Smooth muscle cell of the brain vasculature (primary cell): ENCODE measurements at places on chromosomes 3 and 15.

DNA sequence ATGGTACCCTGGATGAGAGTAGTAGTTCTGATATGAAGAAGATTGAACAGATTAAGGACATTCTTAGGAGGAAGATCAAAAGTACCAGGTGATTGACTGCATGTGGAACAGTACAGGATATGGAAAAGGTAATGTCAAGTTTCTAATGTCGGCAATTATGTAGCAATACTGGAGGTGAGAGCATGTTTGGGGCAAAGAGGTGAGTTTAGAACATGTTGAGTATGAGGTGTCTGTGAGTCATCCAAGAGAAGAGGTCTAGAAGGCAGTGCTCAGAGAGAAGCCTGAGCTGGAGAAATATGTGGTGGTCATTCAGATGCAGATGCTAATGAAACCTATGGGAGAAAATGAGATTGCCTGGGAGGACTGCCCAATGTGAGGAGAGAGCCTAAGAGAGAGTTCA lies 305.6 kb downstream of the ZBTB20 start:
- no peak for DNase-seq

GRCh38 chr15:53530761-53531160 lies 228.7 kb downstream of the WDR72 start:
- no peak for DNase-seq

DNA sequence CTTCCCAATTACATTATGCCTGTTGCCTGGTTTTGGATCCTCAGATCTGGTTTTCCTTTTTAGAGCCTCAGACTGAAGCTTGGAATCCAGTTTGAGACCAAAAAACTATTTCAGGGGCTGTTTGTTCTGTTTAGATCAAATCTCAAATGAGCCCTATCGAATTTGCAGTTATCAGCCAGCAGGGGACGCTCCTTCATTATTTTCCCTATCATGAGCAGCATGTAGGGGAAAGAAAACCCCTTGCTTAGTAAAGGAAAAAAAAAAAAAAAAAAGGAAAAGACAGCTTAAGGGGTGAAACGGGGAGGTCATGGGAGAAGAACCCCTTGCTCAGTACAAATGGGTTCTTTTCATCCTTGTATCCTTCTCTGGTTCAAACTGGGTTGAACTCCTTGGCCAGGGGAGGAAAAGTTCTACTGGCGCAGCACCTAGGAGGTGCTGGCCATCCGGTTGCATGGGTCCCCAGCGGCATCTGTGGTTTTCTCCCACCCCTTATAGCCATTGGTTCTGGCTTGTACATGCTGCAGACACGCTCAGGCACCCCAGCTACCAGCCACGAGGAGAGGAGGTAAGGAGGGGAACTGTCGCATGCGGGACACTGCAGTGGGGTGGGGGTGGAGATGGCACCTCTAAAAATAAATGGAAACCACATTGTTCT lies 1375.1 kb upstream of the ALCAM start:
- no peak for DNase-seq

GRCh38 chr15:52086011-52086786 lies 26.4 kb downstream of the BCL2L10 start:
- no peak for DNase-seq

- no peak for DNase-seq
These were observed 39.7 kb upstream of the PLOD2 start for GRCh38 chr3:146200461-146201220.

DNA sequence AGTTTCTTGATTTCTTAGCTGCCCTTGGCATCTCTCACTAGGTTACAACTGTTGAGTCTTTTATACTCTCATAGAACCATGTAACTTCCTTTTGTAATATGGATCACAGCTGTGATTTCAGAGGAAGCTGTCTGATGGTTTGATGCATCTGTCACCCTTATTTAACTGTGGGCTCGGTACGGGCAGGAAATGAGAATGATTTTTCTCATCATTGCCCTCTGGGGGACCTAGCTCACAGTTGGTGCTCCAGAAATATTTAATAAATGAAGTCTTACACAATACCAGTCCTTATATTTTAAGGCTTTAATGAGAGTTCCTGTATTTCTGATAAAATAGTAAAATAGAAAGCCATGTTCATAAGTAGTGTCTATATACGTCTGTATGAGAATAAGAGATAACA lies 151.2 kb downstream of the EBLN2 start:
- DNase-seq, result no peak

DNA sequence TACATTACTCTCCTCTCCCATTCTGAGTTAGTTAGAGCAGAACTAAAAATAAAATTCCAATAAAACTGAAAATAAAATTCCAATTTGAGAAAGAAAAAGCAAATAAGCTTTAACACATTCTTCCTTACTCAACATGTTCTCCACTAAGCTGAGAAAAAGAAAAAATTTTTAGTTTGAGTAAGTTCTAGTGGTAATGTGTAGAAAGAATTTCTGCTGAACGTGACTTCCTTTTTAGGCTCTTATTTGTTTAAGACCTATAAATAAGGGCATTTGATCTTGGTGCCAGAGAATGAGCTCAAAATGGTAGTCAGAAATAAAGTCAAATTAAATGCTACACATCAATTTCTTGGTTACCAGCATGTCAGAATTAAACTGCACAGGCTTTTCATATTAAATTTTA lies 57.6 kb upstream of the ABHD10 start:
- DNase-seq, result no peak

DNA sequence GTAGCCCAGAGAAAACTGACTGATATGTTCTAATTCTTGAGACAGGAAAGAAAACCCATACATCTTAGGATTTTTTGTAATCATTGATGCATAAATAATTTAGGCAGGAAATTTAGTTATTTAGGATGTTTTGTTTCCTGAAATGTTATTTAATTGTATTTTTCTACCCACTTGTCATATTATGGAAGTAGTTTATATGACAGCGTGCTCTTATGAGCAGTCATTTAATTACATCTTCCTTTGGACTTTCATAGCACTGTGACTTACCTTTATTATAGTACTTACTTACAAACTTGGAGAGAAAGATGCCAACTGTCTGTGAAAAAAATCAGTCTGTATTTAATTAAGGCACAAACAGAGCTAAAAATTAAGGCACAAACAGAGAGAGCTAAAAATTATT lies 65.0 kb downstream of the AKAP13 start:
- DNase-seq, result no peak

- DNase-seq, result no peak
These were observed 106.8 kb downstream of the EDEM1 start for GRCh38 chr3:5294356-5294755.

DNA sequence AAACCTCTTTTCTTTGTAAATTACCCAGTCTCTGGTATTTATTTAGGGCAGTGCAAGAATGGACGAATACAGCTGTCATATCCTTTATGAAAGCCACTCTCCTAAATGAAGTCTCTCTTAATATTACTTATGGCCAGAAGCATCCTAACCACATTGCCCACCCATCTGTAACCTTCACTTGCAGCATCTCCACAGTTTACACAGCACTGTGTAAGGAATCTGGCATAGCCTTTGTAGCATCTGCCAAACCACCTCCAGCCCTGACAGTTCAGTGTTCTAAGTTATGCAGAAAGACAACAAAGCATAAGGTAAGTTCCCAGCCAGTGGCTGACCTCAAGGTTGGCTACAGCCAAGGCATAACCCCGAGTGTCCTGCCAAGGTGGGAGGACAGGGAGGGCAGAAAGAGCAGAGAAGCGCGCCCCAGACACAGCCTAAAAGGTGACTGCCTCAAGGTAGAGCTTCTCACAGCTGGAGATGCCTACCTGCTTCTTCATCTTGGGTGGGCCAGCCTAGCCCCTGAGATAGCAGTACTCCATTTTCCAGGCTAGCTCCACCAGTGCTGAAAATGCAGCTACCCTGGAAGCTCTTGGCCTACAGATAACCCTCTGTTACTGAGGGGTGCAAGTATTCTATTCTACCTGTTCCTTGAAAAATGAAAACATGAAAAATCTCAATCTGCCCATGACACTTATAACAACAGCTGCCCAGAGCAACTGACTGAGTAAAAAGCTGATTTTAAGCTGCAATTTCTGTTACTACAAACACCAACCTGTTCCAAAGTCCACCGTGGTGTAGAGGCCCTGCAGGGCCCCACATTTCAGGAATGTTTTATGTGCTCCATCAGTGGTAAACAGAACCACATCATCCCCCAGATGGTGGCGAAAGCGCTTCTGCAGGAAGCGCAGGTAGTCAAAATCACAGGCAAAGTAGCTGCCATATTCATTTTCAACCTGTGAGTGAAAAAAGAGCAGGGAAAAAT lies 39.3 kb downstream of the GLB1 start:
- DNase-seq, result no peak

- DNase-seq, result no peak
These were observed 21.4 kb downstream of the FEM1B start for GRCh38 chr15:68298882-68299381.

GRCh38 chr3:158522221-158523136 lies 48.5 kb upstream of the MLF1 start:
- DNase-seq, result no peak

GRCh38 chr15:90161950-90162361 lies 39.2 kb upstream of the SEMA4B start:
- DNase-seq, result no peak

GRCh38 chr15:31212326-31213080 lies 111.0 kb upstream of the TRPM1 start:
- DNase-seq, result no peak

GRCh38 chr15:81296673-81297072 lies 27.3 kb downstream of the STARD5 start:
- no peak for DNase-seq

DNA sequence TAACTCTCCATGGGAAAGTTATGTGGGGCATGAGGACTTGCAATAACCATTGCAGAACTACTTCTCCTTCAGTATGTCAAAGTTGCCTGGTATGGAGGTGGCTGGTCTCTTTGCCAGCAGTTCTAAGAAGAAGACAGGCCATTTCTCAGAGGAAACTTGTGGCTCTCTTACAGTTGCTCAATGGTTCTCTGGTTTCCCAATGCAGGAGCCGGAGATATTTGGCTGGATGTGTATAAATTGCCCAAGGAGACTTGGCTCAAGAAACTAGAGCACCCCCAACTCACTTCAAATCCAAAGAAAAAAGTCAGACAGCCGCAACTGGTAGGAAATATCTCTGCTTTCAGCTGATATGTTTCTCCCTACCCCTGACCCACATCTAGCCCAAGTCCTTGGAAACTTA lies 24.2 kb downstream of the WDR93 start:
- no peak for DNase-seq

DNA sequence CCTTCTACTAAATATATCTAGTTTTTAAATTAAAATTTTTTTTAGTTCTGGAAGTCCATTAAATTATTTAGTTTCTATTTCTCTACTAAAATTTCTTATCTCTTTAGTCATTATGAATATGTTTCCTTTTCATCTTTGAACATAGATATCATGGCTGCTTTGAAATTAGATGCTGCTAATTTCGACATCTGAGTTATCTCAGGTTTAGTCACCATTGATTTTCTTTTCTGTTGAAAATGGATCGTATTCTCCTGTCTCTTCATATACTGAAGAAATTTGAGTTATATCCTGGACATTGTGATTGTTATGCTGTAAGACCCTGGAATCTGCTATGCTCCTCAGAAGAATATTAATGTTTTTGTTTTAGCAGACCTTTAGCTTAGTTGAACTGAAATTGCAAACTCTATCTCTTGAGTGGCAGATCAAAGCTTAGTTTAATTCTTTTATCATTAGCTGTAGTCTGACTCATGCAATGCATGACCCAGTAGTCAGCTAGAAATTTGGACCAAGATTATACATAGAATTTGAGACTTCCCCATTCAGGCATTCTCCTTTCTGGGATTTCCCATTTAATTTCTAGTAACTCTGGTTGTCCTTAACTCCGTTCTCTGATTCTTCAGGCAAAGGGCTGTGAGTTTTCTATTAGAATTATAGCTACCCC lies 439.8 kb upstream of the IL12A start:
- DNase-seq, result no peak

- no peak for DNase-seq
These were observed 41.6 kb downstream of the USF3 start for GRCh38 chr3:113654851-113655250.

GRCh38 chr15:34248190-34248589 lies 23.4 kb downstream of the EMC4 start:
- DNase-seq, result no peak

GRCh38 chr3:150348500-150348899 lies 59.6 kb upstream of the TSC22D2 start:
- DNase-seq, result no peak

DNA sequence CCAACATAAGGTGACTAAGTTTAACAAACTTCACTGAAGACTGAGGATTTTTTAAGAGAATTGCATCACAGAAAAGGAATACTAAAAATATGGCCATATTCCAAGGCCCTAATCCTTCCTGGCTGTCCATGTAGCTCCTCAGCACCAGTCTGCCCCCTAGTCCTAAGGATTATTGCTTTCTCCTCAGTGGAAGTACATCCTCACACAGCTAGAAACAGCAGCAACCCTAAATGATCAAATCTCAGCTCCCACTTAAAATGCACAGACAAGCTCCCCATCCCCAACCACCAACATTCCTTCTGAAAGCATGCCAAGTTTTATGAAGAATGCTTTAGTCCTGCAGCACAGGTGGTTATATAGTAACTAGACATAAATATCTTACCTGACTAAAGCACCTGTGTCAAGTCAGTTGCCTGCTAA lies 14.7 kb downstream of the ST3GAL6 start:
- DNase-seq, result no peak

DNA sequence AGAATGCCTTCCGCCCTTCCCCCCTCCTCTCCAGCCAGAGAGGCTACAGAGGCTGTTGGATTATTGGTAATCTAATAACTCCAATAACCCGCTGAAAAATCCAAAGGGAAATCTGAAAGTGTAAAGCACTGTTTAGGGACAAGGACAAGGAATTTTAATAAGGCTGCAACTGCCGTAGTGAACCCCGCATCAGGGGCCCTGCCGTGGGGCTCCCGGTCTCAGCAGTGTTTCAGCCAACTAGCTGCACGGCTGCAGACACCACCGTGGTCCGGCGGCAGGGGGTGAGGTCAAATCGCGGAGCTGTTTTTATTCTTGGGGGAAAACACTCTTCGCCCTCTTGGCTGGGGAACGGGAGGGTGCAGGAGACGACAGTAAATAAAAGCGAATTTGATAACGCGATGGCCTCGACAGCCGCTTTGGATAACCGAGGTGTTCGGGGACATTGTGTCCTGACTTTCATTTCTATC lies 6.1 kb downstream of the BCL6 start:
- no peak for DNase-seq

- no peak for DNase-seq
These were observed 4.9 kb upstream of the SLC6A6 start for GRCh38 chr3:14397531-14397930.

DNA sequence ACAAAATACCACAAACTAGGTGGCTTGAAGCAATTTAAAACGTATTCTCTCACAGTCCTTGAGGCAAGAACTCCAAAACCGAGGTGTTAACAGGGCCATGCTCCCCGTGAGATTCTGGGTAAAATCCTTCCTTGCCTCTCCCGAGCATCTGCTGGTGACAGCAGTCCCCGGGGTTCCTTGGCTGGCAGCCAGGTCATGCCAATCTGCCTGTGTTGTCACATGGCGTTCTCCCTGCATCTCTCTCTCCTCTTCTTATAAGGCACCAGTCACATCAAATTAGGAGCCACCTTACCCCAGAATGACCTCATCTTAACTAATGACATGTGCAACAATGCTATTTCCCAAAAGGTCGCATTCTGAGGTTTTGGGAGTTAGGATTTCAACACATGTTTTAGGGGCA lies 26.3 kb upstream of the LRRN1 start:
- DNase-seq, result no peak
